ENCODE measurements at places on chromosomes 2 and 18. TPM values are rescaled to one million over a fixed set of nuclear protein-coding genes. Genes with fewer than 3 reads are reported as not detected.

AKAIN1 gene
- not detected for total RNA-seq

FHOD3 gene
- 57.5 TPM for total RNA-seq

NDUFV2 gene
- 243 TPM for total RNA-seq

CNDP1 gene
- total RNA-seq, result not detected

DNA sequence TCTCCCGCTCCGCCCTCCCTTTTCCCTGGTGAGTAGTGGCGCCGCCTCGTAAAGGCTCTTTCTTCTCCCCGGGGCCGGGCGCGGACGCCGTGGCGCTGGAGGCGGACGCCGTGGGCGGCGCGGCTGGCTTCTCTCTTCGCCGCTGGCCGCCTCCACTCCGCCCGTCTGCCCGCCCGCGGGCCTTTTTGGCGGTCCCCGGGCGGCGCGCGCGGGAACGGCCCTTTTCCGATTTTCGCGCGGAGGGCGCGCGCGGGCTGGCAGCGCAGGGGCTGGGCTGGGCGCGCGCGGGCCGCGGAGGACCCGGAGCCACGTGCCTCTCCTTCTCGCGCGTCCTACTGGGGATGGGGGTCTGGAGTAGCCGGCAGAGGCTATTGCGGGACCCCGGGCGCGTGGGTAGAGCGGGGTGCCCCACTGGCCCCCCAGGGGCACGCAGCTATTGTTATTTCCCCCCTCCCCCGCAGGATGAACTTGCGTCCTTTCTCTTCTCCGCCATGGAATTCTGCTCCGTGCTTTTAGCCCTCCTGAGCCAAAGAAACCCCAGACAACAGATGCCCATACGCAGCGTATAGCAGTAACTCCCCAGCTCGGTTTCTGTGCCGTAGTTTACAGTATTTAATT lies 472 bp downstream of the SLC20A1 start:
- DNase-seq, result peak; percentile 46

GRCh38 chr2:42147641-42148274 lies 21.4 kb upstream of the EML4 start:
- peak; percentile 42 for DNase-seq

GRCh38 chr18:35776473-35776872 lies 194.9 kb downstream of the GALNT1 start:
- DNase-seq, result peak; percentile 26

DNA sequence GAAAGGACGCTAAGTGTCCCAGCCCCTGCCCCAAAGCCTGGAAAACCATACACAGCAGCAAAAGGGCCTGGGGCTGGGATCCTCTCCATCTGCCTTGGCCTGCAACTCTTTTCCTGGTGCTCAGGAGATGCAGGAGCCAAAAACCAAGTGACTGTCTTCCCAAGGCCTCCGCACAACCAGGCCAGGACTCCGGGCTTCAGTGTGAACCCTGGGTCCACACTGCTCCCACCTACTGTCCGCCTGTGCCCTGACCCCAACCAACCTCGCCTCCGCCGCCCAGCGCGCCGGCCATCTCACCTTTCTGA lies 1.1 kb downstream of the FEV start:
- DNase-seq, result no peak

DNA sequence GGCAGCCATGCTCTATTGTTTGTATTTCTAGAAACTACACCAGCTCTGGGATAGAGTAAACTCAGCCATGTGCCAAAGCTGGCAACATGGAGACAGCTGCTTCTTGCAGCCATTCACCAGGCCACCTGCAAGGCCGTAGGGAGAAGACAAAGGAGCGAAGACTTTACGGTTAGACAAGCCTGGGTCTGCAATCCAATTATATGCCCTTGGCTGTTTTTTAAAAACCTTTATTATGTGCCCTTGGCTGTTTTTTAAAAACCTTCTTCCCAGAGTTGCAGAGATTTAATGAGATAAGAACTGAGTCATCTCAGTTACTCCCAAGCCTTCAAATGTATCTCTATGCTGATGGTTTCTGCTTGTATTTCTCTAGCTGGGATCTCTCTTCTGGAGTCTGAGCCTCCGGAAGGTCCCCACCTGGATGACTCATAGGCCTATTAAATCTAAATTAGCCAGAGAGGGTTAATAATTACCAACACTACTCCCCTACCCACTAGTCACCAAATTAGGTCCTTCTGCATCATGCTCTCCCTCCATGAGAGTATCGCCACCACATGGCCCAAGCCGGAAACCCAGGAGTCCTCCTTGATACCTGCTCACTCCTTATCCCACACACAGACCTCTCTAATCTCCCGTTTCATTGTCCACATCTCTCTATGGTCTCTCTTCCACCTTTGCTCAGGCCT lies 17.5 kb upstream of the DPP4 start:
- DNase-seq, result no peak

GRCh38 chr18:61635901-61636528 lies 256.8 kb downstream of the RNF152 start:
- peak; percentile 68 for DNase-seq
